ENCODE measurements at places on chromosomes 12 and 14.

- DNase-seq, result peak; percentile 90
Measured at GRCh38 chr12:66087365-66087943, 43.1 kb downstream of the LLPH start.

GRCh38 chr12:49568442-49569162, 660 bp upstream of the MCRS1 start:
- peak; percentile 28 for DNase-seq

- DNase-seq, result no peak
Measured at GRCh38 chr12:72269491-72269890, 2.7 kb upstream of the TRHDE start.

- DNase-seq, result peak; percentile 64
Measured at GRCh38 chr12:104709692-104710435, 248.2 kb downstream of the SLC41A2 start.

DNA sequence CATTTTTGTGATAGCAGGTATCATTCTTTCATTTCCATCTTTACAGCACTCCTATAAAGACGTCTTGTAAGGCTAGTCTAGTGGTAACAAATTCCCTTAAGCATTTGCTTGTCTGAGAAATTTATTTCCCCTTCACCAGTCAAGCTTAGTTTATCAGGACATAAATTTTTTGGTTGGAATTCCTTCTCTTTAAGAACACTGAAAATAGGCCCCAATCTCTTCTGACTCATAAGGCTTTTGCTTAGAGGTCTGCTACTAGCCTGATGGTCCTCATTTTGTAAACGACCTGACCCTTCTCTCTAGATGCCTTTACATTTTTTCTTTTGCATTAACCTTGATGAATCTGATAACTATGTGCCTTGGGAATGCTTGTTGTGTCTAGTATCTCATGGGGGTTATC, 20.3 kb downstream of the OLR1 start:
- no peak for DNase-seq

DNA sequence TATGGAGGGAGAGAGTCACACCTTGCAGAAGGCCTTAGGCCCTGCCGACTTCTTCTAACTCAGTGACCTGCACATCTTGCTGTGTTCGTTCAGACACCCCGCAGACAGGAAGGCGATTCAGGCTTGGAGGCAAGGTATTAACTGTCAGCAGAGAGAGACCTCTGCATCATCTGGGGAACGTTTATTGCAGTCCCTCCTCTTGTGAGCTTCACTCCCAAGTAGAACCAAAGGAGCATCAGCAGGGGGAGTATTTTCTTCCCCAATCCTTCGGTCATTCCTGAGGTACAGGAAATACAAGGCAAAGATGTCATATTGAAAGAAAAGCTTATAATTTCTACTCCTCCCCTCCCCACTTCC, 217.9 kb downstream of the CRADD start:
- no peak for DNase-seq

DNA sequence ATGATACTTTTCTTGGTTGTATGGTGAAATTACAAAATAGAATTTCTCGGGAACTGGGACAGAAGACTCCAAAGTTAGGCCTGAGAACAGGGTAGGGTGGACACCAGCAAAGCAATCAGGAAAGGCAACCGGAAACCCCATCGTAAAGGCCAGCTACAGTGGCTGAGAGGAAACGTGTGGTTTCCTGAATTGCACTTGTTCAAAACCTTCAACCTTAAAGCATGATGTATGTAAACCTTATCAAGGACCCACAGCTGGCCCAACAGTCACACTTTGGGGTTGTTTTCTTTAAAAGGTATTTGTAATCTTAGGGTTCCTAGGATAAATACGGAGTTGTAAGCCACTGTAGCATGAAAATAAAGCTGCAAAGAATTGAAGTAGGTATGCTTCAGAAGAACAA, 2.2 kb upstream of the PTGDR start:
- no peak for DNase-seq

- DNase-seq, result no peak
Measured at GRCh38 chr14:77088645-77089044, 9.4 kb upstream of the CIPC start.

GRCh38 chr14:69263364-69263763, 3.4 kb downstream of the GALNT16 start:
- DNase-seq, result peak; percentile 98

- no peak for DNase-seq
Measured at GRCh38 chr12:124110372-124110883, 137.4 kb downstream of the ZNF664 start.

DNA sequence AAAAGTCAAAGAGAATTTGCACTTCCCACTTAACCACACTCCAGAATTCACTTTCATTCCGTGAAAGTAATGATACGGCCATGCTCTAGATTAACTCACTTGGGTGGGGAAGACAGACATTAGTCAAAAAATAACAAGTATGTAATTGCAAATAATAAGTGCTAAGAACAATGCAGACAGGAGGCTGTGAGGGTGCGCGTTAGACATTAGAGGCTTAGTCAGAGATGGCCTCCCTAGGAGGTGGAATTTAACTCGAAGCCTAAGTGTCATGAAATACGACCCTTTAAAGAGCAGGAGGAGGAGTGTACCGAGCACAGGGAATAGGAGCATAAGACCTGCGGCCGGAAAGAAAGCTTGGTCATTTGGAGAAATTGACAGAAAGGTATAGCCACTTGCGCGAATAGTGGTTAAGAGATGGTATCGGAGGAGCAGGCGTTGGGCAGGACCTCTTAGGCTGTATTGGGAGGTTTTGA, 628 bp downstream of the SNRPF start:
- DNase-seq, result peak; percentile 56

DNA sequence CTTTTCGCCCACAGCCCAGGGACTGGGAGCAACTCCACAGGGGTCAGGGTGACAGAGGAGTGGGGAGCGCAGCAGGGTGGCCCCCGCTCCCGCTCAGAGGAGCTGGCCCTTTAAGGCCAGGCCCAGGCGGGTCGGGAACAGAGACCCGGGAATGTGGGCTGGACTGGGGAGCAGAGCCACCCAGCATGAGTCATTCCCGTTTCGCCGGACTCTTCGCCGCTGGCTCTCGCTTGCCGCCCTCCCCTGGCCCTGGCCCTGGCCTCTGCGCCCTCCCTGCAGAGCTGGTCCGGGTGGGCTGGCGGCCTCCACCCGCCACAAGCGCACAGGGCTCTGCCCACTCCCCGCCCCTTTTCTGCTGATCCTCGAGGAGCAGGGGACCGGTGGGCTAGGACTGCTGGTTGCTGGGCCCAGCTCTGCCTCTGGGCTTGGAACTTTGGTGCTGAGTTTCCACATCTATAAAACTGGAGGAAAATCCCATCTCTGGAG, 92.8 kb downstream of the NINJ2 start:
- peak; percentile 93 for DNase-seq

- no peak for DNase-seq
Measured at GRCh38 chr12:101885912-101886561, 8.7 kb downstream of the DRAM1 start.

DNA sequence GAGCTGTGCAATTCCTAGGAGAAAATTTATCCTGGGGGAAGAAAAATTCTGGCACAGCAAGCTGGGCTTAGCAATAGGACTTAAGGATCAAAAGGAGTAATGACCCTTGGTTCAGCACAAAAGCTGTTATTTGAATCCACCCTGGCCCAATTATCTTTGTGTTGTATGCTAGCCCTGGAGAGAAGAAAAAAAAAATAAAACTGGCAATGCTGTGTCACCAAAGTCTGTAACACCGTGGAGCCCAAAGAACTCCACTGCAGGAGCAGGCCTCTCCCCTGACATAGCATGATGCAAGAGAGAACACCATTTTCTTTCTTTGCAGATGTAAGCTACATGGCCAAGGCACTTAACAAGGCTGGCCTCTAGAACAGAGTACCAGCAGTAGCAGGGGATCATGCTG, 63.0 kb upstream of the ARHGAP5 start:
- DNase-seq, result no peak

- no peak for DNase-seq
Measured at GRCh38 chr12:39378341-39378740, 64.6 kb downstream of the KIF21A start.

GRCh38 chr14:35196571-35196970, 74.2 kb downstream of the PRORP start:
- no peak for DNase-seq
